ENCODE measurements at places on chromosomes 13 and 19. TPM values are rescaled to one million over a fixed set of nuclear protein-coding genes. Genes with fewer than 3 reads are reported as not detected.

Gene PGLYRP1
- total RNA-seq: not detected

Gene NAPSA
- 1.2 TPM for total RNA-seq

Gene ZNF850
- total RNA-seq: 9.8 TPM

Gene GPC6
- not detected for total RNA-seq

GRCh38 chr19:4357921-4358326 lies 14.6 kb downstream of the MPND start:
- no peaks in the 10 kb centered on the region for H3K27me3 ChIP-seq
- H3K36me3 ChIP-seq: peaks cover 22% of the 10 kb centered on the region
- no peak for DNase-seq
- peak overlapping the region; percentile 20 for H3K27ac ChIP-seq
- H3K4me3 ChIP-seq: no peak overlapping the region

DNA sequence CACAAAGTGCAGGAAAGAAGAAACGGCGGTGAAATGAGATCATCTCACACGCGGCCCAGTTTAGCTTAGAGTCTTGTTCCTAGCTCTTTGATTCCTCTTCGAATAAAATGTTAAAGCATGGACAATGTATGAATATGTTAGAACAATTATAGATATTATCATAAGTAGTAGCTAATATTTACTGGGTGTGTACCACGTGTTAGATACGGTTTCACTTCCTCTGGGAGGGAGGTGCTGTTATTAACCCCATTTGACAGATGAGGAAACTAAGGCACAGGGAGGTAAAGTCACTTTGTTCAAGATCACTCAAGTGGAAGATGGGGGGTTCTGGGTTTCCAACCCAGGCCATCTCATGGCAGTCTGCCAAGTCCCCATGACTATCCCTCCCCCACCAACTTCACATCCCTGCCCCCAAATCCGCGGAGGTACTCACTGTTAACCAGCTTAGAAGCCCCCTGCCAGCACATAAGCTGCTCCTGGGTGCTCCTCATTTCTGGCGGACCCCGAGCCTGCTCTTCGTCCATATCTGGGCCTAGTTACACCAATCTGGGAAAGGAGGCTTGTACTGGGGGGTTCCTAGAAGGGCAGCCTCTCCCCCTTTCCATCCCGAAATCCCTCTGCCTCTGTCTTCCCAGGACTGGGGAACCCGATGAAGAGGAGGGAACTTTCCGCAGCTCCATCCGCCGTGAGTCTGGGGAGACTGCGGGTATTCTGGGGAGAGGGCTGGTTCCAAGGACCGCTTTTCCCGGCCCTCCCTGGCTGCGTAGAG lies 1.0 kb upstream of the FXYD7 start:
- peaks cover 32% of the 10 kb centered on the region for H3K27me3 ChIP-seq
- H3K27ac ChIP-seq: peak overlapping the region; percentile 81
- H3K36me3 ChIP-seq: no peaks in the 10 kb centered on the region
- H3K4me3 ChIP-seq: peak overlapping the region; percentile 77

DNA sequence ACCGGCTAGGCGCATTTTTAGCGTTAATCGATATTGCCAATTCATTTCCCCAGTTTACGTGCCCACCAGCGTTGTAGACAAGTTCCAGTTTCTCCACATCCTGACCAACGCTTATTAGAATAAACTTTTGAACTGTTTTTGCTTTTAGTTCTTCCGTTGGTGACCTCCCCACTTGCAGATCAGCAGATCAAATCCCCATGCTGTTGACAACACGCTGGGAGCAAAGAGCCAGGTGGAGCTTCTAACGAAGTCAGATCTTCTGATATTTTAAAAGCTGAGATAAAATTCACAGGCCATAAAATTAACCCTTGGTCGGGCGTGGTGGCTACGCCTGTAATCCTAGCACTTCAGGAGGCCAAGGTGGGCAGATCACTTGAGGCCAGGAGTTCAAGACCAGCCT lies 21.2 kb downstream of the RCN3 start:
- no peak for DNase-seq
- H3K27me3 ChIP-seq: peaks cover 4% of the 10 kb centered on the region
- peak overlapping the region; percentile 79 for H3K27ac ChIP-seq
- no peak overlapping the region for H3K4me3 ChIP-seq

DNA sequence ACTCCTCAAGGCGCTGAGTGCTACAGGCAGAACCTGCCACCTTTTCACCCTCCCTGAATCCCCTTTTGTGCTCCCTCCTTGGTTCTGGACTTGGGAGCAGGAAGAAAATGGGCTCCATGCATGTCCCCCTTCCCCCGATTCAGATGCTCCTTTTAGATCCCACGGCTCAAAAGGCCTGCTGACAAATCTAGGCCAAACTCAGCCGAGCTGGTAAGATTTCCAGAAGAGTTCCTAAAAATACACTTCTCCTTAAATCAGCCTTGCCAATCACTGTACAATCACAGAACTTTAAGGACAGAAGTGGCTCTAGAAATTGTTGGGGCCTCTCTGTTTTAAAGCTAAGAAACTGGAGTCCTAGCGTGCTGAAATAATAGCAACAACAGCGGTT lies 37.3 kb downstream of the MBNL2 start:
- H3K27me3 ChIP-seq: no peaks in the 10 kb centered on the region
- no peaks in the 10 kb centered on the region for H3K36me3 ChIP-seq
- H3K27ac ChIP-seq: no peak overlapping the region

- H3K36me3 ChIP-seq: no peaks in the 10 kb centered on the region
- H3K4me1 ChIP-seq: no peaks in the 10 kb centered on the region
- DNase-seq: peak; percentile 24
- H3K27me3 ChIP-seq: peaks cover 36% of the 10 kb centered on the region
These were observed 115.1 kb upstream of the CACNA1A start for GRCh38 chr19:13621413-13621812.

DNA sequence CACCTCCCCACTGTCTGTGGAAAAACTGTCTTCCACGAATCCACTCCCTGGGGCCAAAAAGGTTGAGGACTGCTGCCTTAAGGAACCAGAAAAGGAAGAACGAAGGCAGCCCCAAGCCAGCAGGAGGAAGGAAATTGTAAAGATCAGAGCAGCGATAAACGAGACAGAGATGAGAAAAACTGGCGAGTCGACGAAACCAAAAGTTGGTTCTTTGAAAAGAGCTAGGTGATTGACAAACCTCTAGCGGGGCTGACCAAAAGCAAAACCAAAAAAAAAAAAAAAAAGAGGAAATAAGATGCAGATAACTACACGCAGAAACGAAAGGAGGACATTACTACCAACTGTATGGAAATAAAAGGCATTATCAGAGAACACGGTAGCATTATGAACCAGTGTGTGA lies 76.9 kb downstream of the GADD45B start:
- peak; percentile 84 for DNase-seq
- H3K36me3 ChIP-seq: no peaks in the 10 kb centered on the region
- H3K27me3 ChIP-seq: no peaks in the 10 kb centered on the region
- peak overlapping the region; percentile 67 for H3K4me3 ChIP-seq
- peak overlapping the region; percentile 86 for H3K27ac ChIP-seq
- H3K4me1 ChIP-seq: peaks cover 64% of the 10 kb centered on the region

GRCh38 chr19:943551-944170 lies 17.8 kb downstream of the ARID3A start:
- no peak overlapping the region for H3K4me3 ChIP-seq
- peaks cover 21% of the 10 kb centered on the region for H3K4me1 ChIP-seq
- peaks cover 11% of the 10 kb centered on the region for H3K27me3 ChIP-seq
- peaks cover 18% of the 10 kb centered on the region for H3K36me3 ChIP-seq
- no peak for DNase-seq

GRCh38 chr13:60370343-60370742 lies 26.7 kb upstream of the TDRD3 start:
- no peaks in the 10 kb centered on the region for H3K4me1 ChIP-seq
- H3K4me3 ChIP-seq: no peak overlapping the region
- H3K36me3 ChIP-seq: no peaks in the 10 kb centered on the region

DNA sequence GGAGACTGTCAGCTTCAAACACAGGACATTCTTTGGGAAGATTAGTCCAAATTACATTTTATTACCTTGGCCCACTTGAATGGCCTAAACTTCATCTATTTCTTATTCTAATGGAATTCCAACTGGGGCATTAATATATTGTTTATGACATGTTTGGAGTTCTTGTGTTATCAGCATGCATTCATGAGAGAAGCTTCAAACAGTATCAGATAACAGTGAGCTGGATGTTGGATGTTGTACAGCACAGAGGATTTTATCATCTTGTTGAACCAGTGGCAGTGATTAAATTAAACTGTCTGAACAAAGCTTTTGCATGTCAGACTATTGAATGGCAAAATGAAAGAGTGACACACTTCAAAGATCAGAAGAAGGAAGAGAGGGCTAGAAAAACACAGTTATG lies 50.0 kb downstream of the MZT1 start:
- no peak for DNase-seq
- no peaks in the 10 kb centered on the region for H3K36me3 ChIP-seq
- H3K27ac ChIP-seq: no peak overlapping the region
- H3K27me3 ChIP-seq: no peaks in the 10 kb centered on the region
- no peak overlapping the region for H3K4me3 ChIP-seq
- H3K4me1 ChIP-seq: no peaks in the 10 kb centered on the region

- H3K36me3 ChIP-seq: peaks cover 7% of the 10 kb centered on the region
- peaks cover 7% of the 10 kb centered on the region for H3K4me1 ChIP-seq
- no peak overlapping the region for H3K27ac ChIP-seq
- peaks cover 10% of the 10 kb centered on the region for H3K27me3 ChIP-seq
- DNase-seq: no peak
- H3K4me3 ChIP-seq: no peak overlapping the region
These were observed 5.3 kb upstream of the CCNP start for GRCh38 chr19:40231544-40232424.

DNA sequence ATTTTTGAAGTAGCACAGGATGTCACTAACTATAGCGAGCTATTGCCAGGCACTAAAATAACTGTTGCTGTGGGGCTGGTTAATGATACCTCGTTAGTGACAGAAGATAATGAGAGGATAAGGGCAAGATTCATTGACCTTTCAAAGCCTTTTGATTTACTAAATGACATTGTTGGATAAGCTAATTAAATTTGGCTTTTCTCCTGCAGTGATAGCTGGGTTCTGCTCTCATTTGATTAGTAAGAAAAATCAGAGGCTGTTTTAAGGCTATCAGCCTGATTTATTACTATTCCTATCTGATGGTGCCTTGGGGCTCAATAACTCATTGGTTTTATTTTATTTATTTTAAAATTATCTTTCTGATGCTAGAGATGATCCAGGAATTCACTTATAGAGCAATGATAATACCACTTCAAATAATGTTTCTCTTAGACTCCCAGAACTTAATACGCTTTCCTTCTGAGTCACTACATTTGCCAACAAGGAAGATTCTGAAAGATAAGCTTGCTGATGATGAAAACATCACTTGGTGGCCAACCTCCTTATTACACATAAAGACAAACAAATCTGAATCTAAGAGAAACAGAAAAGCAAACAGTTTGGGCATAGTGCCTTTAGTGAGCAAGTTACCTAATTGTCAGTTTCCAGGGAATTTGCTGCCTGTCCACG lies 501.3 kb upstream of the ARGLU1 start:
- no peaks in the 10 kb centered on the region for H3K27me3 ChIP-seq
- no peaks in the 10 kb centered on the region for H3K4me1 ChIP-seq
- DNase-seq: no peak
- no peaks in the 10 kb centered on the region for H3K36me3 ChIP-seq
- H3K27ac ChIP-seq: no peak overlapping the region

GRCh38 chr13:77219401-77219800 lies 107.5 kb downstream of the MYCBP2 start:
- no peaks in the 10 kb centered on the region for H3K27me3 ChIP-seq
- no peak for DNase-seq
- no peaks in the 10 kb centered on the region for H3K4me1 ChIP-seq
- H3K4me3 ChIP-seq: no peak overlapping the region
- peaks cover 47% of the 10 kb centered on the region for H3K36me3 ChIP-seq
